Stimulated activated CD8-positive, alpha-beta memory T cell treated with anti-CD3 and anti-CD28 coated beads, Interleukin-7, amount 100 ng/mL, for 1 hour (primary cell): ENCODE measurements at places on chromosomes 1 and 21.

DNA sequence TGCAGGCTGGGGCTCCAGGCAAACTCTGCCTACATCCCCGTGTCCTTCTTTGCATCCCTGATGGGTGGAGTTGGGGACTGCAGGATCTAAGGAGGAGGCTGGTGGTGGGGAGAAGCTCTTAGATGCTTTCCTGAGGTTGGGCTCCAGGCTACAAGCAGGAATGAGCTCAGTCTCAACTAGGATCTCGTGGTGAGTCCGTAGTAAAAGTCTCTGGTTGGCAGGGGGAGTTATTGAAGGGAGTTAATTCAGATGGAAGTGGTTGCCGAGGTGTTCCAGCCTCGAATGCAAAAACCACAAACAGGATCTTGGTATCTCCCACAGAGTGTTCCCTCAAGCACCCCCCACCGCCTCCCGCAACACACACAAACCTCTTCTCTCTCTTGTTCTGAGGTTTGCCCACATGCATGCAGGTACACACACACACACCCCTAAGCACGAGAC lies 35.0 kb downstream of the TMCC2 start:
- no peak for DNase-seq

DNA sequence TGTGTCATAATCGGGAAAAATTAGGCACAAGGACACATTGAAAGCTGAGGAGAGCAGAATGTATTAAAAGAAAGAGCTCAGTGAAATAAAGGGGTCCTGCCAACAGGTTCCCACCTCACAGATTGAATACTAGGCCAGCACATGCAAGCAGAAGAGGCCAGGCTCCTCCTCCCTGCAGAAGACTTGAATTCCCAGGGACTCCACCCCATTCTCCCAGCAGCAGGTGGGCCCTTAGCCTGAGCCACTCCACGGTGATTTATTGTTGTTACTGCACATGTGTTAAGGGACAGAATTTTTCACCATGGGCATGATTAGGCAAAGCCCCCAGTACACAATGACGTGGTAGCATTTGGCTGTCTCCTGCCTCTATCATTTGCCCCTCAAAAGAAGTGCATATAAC lies 1844.7 kb downstream of the NCAM2 start:
- no peak for DNase-seq

GRCh38 chr21:45823100-45823681 lies 158.4 kb upstream of the COL6A1 start:
- no peak for DNase-seq

DNA sequence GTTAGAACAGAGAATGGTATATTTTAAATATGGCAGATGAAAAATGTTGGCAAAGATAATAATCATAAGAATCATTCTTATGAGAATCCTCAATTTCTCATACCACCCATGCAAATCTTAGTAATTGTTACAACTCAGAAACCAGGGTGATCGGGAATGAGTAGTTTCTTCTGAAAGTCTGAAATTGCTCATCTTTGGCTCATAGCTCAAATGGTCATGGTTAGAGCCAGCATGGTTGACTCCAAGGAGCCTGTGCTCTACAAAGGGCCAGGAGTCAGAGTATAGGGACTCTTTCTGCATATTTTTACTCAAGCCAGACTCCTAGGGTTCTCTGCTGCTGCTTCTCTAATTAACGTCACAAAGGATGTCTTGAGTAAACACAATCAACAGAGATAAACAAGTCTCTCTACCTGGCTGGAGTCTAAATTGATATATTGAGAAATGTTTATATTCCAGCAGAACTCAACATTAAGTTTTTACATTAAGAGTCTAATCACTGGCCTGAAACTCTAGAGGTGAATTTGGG lies 1.9 kb upstream of the ETV3 start:
- no peak for DNase-seq

DNA sequence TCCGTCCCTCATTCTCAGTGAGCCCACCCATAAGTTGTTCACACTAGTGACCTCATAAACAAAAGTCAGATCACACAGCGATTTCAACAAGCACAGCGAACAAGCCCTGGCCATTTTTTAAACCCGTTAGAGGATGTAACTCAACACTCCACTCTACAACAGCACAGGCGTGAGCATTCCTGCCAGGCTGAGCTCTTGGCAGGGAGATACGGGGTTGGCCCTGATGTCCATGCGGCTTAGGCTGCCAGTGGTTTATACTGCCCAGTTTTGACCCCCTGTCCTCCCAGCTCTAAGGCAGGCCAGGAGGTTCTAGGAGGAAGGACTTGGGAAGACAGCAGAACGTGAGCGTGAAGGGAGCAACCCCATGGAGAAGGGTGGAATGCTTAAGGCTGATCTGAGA lies 35.0 kb downstream of the PARP1 start:
- no peak for DNase-seq

- DNase-seq, result no peak
Observed at GRCh38 chr1:84122780-84123382, 21.2 kb upstream of the PRKACB start.

DNA sequence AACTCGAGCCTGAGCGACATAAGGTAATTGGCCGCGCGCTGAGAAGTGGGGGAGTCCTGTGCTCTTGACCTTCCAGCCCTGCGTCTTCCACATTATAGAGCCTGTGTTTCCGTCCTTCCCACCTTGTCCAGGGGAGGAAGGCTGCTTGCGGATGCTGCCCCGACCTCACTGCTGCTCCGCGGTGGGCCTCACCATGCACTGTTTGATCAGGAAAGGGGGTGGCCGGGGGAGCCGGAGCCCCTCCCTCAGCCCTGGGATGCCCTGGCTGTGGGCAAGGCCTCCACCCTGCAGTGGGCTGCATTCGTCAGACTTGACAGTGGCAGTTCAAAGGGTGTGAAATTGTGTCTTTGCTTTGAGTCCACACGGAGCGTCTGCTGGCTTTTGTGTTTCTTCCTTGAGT lies 30.1 kb downstream of the PCNT start:
- DNase-seq, result no peak

GRCh38 chr1:25695090-25695770 lies 78.6 kb downstream of the MAN1C1 start:
- DNase-seq, result no peak

- no peak for DNase-seq
Observed at GRCh38 chr21:37921091-37921490, 4.8 kb upstream of the KCNJ6 start.

- DNase-seq, result no peak
Observed at GRCh38 chr1:17736625-17737024, 18.5 kb upstream of the ACTL8 start.

- no peak for DNase-seq
Observed at GRCh38 chr21:16088056-16088455, 358.3 kb downstream of the USP25 start.

GRCh38 chr1:186231861-186232436 lies 143.1 kb downstream of the TPR start:
- DNase-seq, result no peak

DNA sequence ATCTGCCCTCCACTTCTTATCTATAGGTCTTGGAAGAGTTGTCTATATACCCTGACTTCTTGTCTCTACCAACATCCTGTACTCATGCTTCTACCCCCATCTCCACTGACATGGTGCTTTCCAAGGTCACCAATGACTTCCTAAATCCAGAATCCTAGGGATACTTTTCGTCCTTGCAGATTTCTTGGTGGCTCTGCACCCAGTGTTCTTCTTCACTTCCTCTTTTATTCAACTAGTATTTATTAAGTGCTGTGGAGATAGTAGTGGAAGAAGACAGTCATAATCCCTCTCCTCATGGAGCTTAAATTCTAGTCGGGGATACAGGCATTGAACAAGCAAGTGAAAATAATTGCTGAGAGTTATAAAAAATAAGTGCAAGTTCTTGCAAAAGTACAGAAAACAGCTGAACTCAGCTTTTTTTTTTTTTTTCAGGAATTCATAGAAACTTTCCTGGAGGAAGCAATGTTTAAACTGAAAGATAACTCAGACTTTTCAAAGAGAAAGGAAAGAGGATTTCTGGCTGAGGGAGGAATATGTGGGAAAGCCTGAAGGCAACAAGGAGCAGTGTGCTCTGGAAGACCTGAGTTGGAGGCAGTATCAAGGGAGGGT lies 38.2 kb upstream of the CYP4B1 start:
- no peak for DNase-seq

DNA sequence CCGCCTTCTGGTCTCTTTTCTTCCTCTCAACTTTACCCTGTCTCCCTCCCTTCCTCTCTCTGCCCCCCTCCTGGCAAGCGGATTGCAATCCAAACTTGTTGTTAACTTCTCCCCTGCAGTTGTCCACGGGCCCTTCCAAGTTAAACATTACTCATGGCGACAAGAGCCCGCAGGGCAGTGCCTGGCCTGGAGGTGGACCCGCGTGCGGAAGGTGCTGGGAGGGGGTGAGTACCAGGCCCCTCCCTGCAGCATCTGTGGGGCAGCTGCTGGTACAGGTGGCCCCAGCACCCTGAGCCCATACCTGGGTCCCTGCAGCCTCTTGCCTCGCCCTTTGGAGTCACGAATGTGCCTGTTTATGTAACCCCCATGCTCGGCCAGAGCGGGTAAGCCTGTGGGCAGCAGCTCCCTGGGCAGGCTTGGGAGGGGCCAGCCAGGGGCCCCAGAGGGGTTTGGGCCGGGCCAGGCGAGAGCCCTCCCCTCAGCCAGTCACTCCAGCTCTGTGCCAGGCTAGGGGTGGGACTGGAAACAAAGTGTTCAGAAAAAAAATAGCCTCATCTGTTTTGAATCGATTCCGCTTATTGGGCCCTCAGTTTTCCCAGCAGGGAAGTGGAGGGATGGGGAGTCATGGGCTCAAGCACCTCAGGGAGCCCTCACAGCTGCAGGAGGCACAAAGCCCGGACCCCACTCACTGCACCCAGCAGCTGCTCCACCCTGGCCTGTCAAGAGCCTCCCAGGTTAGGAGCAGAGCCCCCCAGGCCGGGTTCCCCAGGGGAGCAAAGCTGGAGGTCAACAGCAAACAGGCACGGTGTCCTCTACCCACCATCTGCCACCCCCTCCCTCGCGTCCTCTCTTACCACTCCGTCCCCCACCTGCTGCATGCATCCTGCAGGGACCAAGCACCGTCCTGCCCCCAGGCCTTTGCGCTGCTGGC lies 14.0 kb upstream of the FAAP20 start:
- no peak for DNase-seq

DNA sequence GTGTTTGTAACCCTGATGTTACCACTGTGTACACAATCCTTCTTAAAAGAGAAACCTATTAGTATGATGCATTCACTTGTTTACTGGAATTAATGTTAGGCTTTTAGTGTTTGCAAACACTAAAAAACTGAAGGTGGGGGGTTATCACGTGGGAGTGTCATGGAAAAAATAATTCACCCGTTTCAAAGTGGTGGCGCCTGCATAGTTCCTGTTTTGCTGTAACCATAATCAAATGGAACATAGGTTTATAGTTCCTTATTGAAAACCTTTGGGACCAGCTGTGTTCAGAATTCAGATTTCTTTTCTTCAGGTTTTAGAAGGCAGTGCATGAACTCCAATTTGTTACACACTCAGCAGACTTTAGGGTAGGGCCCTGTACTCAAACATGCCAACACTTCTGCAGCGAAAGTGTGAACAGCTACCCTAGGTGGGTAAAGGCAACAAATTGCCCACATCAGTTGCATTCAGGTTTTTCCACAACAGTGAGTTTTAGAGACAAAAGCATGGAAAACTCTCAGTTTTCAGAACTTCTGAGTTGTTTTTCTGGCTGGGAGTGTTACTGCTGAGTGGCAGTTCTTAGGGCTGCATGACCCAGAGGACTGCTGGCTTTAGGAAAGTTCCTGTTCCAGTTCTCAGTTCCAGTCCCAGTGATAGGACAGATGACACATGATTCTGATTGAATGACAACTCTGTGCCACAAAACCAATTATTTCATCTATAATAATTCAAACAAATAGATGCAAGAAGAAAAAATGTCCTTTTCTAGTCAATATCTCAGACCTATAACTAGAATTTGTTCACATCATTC lies 29.1 kb upstream of the IVNS1ABP start:
- no peak for DNase-seq

DNA sequence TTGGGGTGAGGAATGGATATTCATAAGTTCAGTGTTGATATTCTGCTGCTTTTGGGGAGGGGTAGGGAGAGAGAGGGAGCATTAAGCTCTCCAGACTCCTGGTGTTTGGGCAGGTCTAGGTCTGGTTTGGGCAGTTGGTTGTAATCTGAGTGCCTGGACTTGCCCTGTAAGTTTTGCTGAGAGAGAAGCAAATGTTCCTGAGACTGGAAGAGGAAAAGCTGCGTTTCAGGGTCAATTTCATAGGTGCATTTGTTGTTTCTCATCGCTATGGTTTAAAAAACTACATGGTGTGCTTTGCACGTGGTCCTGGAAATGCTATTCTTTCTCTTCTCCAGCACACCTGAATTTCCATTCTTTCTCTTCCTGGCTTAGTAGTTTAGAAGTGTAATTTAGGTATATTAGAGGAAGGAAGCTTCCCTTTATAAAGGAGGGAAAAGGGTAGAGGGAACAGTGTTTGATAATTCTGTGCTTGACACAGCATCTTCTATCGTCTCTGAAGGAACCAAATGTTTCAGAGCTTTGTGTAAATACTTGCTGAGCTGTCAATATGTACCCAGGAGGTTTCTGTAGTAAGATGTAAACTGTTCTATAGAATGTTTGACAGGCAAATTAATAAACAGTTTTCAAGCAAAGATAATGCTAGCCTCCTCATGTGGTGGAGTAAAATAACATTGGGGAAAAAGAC lies 6.3 kb downstream of the ARID1A start:
- DNase-seq, result no peak

DNA sequence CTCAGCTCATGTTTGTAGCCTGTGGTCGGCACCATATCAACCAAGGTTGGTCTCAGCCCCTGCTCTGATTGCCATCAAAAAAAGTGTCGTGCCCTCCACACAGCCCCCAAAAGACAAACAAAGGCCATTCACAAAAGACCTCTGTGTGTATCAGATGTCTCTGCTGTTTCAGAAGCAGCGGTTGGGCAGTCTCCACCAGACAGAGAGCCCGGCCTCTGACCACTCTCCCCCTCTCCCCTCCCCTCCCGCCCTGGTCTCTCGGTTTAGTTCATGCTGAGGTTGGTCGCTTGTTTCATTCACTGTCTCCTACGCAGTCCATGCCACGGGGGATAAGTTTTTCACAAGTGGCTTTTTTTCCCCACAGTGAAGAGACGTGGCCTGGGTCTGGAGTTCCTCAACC lies 27.1 kb downstream of the ACTA1 start:
- DNase-seq, result no peak

GRCh38 chr1:111643097-111643496 lies 23.5 kb downstream of the RAP1A start:
- no peak for DNase-seq

- DNase-seq, result no peak
Observed at GRCh38 chr21:33561373-33561772, 18.5 kb downstream of the SON start.

DNA sequence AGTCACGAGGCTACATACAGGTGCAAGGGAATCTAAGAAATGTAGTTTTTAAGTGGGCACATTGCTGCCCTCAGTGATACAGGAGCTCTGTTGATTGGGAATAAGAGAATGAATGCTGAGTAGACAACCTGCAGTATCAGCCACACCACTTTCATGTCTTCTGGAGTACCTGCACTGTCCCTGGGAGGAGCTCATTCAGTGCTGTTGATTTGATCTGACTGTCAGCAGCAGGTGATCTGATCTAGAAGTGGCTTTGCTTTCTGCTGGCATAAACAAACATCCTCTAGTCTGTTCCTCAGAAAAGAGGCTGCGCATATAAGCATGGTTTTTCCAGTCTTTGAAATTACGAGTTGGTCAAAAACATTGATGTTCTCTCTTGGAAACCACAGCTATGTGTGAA lies 35.5 kb upstream of the LRRC52 start:
- no peak for DNase-seq
